Osteoblast (primary cell): ENCODE measurements at places on chromosomes 6 and 20. TPM values are rescaled to one million over a fixed set of nuclear protein-coding genes. Genes with fewer than 3 reads are reported as not detected.
A peak's percentile ranks its signal among the peaks of the same experiment; 100 is the strongest.

DNA sequence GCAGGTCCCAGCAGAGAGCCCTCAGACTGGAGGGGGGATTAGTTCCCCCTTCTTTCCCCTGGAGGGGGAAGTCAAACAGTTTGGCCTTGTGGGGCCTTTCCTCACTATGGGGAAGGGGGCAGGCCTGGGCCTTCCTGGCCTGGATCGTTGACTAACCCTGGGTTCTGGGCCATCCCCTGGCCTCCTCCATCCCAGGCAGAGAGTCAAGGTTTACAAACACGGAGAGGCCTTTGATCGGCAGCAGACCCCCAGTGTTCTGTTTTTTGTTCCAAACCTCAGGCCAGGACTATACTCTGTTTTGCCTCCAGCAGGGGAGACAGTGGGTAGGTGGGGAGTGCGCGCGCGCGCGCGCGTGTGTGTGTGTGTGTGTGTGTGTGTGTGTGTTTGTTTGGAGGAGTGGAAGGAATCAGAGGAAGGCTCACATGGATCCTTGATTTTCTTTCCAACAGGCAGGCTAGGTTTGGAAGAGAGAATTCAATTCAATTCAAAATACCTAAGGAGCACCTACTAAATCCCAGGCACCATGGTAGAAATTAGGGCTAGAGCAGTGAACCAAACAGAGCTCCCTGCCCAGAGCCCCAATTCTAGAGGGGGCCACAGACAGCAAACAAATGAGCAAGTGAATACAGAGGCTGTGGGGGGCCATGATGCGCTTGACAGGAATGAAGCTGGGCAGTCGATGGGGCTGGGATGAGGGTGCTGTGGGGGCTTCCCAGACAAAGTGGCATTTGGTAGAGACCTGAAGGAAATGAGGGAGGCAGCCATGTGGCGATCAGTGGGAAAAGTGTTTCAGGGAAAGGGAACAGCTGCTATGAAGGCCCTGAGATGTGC, 14.8 kb downstream of the TP53RK start:
- no peak overlapping the region for H3K27ac ChIP-seq
- H3K4me1 ChIP-seq: no peaks in the 10 kb centered on the region
- no peaks in the 10 kb centered on the region for H3K36me3 ChIP-seq
- DNase-seq: peak; percentile 15

DNA sequence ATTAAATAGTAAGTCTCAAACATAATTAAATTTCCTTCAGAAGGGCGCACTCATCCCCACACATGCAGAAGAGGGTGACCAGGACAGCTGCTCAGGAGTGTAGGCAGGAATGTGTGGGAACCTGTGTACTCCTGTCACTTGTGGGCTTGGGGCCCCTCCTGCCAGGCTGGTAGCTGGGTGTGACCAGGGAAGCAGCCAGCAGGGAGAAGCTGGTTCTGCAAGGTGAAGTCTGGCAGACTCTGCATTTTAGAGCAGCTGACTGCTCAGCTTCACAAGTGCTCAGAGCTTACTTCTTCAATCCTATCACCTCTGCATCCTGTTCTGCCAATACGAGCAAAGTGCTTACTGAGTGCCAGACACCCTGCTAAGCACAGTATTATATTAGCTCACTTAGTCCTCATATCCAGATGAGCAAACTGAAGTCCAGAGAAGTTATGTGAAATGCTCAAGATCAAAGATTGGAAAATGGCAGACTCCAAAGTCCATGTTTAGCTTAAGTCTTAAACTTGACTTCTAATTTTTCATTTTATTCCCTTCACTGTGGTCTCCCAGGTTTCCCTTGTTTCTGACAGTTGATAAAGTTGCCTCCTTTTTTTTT, 27.9 kb downstream of the ELMO2 start:
- peaks cover 61% of the 10 kb centered on the region for H3K36me3 ChIP-seq
- DNase-seq: no peak
- H3K27ac ChIP-seq: no peak overlapping the region
- H3K27me3 ChIP-seq: no peaks in the 10 kb centered on the region

DNA sequence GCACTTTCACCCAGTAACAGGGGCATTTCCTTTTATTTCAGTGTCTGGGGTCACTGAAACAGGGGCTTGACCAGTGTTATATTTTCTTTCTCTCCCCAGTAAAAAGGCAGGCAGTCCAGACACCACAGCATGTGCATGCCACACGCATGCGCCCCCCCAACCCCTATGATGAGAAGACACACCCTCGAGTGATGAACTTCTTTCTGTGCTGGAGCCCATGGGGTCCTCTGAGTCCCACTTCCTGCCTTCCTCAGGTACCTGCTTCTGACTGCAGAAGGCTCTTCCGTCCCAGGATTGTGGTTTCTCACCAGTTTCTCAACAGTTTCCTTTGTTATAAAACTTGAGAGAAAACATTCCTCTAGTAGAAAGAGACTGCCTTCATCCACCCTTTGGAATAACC, 45.7 kb upstream of the TMEM181 start:
- no peak overlapping the region for H3K4me3 ChIP-seq
- no peaks in the 10 kb centered on the region for H3K36me3 ChIP-seq
- no peak overlapping the region for H3K27ac ChIP-seq
- peaks cover 18% of the 10 kb centered on the region for H3K27me3 ChIP-seq

DNA sequence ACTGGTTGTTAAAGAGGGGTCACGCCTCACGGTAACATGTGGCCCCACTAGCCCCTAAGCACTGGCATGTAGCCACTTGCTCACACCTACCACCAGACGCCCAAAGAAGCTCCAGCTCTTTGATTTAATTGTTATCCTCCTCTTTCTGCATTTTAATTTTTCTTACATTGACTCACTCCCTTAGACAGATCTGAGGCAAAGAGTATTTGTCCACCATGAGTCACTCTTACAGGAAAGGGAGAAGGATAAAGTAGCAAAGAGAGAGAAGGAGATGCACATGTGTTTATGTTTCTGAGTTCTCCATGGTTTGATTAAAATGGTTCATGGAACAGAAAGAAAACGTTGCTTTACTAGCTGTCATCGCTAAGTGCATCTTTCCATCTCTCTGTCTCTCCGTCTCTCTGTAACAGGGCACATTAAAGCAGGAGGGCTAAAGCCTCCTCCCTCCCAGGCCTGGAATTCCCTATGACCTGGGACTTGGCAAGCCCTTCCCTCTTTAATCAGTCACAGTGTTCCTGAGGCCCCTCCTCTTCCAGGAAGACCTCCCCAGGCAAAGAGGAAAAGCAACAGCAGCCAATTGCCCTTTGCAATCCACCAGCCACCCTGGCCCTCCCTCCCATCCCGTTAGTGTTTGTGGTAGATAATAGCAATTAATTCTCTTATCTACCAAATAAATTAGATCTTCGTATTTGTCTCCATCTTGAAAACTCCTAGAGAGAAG, 112.8 kb upstream of the TSHZ2 start:
- no peaks in the 10 kb centered on the region for H3K4me1 ChIP-seq
- no peaks in the 10 kb centered on the region for H3K36me3 ChIP-seq
- DNase-seq: no peak
- H3K27ac ChIP-seq: no peak overlapping the region
- no peak overlapping the region for H3K4me3 ChIP-seq

BPI gene
- total RNA-seq: under 0.01 TPM in 1 of 2 replicates, not detected in the other

DNA sequence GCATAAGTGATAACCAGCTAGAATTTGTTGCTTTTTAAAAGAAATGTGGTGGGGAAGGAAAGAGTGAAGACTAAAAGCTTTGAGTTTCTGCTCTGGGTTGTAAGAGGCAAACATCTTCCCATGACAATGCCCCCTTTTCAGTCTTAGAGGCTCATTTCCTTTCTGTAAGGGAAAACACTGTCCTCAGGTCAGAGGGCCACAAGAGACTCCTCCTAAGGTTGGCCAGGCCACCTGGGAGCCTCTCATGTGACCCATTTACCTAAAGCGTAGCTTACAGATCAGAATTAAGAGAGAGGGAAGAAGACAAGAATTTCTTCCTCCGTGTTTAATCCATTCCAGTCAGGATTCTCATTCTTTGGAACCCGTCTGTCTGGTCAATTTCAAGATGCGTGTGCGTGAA, 220.4 kb upstream of the HEY2 start:
- H3K36me3 ChIP-seq: no peaks in the 10 kb centered on the region
- H3K4me3 ChIP-seq: no peak overlapping the region
- no peak for DNase-seq

PPIL1 gene
- 9.8 and 10.9 TPM in 2 replicates for total RNA-seq

GRCh38 chr6:80331974-80332373, 225.5 kb downstream of the BCKDHB start:
- H3K4me3 ChIP-seq: no peak overlapping the region
- no peak for DNase-seq
- H3K36me3 ChIP-seq: no peaks in the 10 kb centered on the region
- no peak overlapping the region for H3K27ac ChIP-seq
